Transverse colon (tissue), 4 donors: ENCODE measurements at places on chromosomes 2 and 18.

DNA sequence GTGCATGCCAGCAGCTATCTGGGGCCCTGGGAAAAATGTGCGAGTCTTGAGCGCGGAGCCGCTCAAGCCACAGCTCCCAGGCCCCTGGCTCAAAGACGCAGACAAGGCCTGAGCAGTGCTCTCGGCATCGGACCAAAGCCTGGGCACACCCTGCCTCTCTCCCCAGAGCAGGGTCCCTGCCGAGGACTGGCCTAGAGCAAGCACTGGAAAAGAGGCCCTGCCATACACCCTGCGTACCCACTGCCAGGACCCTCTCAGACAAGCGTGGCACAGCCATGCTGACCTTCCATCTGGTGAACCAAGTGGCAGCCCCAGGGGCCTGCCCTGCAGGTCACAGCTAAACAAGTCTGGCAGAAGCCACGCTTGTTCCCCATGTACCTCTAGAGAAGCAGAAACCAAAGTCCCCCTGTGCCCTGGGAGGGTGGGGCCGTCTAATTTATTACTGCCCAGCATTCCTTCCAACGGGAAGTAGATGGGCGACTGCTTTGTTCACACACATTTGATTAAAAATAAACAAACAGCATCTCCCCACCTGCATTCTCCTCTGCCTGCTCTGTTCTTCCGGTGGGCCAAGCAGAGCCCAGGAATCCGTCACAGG lies 14.0 kb downstream of the STK25 start:
- DNase-seq: peak; percentile 56

- no peak for DNase-seq
Measured at GRCh38 chr2:152134488-152135280, 35.8 kb upstream of the CACNB4 start.

DNA sequence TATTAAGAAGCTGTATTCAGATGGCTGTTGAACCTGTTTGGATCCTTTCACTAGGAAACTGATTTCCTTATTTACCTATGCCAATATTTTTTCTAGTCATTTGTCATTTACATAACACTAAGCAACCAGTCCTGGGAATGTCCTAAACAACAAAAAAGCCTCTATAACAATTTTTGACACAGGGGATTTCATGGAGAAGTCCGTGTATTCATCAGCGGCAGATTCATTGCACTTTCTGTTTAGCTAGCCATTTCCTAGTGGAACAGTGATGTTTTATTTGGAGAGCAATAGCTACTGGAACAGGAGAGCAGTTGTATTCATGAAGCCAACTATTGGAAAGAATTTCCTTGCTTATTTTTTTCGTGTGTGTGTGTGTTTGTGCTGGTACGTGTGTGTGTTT lies 604.3 kb upstream of the POU3F3 start:
- DNase-seq: no peak

- no peak for DNase-seq
Measured at GRCh38 chr2:218125095-218125494, 733 bp upstream of the CXCR2 start.
